ENCODE measurements at places on chromosomes 11 and 22.

GRCh38 chr11:69377029-69377952 is 83.3 kb downstream of the MYEOV start:
- no peak for DNase-seq

- no peak for DNase-seq
Measured at GRCh38 chr11:14748090-14748489, 104.5 kb downstream of the PDE3B start.

GRCh38 chr22:25567251-25567675 is 2.8 kb downstream of the GRK3 start:
- DNase-seq, result no peak

DNA sequence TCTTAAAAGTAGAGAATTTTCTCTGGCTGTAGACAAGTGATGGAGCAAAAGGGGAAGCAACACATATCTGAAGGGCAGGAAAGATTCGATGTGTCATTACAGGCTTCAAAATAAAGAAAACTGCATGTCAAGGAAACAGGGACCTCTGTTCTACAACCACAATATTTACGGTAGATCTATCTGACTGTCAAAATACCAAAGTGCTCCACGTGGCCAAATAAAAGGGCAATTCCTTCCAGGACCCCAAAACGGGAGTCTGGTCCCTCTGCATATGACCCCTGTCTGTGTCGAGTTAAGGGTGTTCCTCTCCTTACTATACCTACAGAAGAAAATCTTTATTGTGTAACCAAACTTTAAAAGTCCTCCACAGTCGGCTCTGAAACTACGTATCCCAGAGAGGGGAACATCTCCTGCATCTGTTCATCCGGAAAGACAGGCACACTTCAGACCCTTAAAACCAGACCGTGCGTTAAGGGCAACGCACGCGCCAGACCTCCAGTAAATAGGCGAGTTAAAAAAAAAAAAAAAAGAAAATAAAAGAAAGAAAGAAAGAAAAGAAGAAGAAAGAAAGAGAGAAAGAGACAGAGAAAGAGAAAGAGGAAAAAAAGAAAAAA is 756 bp downstream of the CLNS1A start:
- DNase-seq, result no peak

- no peak for DNase-seq
Measured at GRCh38 chr11:512761-513595, 5.9 kb upstream of the RNH1 start.

GRCh38 chr11:59283311-59283710 is 70.6 kb upstream of the MPEG1 start:
- DNase-seq, result no peak

GRCh38 chr22:44753189-44754042 is 1.0 kb downstream of the ARHGAP8 start:
- DNase-seq, result no peak

GRCh38 chr11:89536926-89537325 is 45.8 kb upstream of the NOX4 start:
- no peak for DNase-seq

DNA sequence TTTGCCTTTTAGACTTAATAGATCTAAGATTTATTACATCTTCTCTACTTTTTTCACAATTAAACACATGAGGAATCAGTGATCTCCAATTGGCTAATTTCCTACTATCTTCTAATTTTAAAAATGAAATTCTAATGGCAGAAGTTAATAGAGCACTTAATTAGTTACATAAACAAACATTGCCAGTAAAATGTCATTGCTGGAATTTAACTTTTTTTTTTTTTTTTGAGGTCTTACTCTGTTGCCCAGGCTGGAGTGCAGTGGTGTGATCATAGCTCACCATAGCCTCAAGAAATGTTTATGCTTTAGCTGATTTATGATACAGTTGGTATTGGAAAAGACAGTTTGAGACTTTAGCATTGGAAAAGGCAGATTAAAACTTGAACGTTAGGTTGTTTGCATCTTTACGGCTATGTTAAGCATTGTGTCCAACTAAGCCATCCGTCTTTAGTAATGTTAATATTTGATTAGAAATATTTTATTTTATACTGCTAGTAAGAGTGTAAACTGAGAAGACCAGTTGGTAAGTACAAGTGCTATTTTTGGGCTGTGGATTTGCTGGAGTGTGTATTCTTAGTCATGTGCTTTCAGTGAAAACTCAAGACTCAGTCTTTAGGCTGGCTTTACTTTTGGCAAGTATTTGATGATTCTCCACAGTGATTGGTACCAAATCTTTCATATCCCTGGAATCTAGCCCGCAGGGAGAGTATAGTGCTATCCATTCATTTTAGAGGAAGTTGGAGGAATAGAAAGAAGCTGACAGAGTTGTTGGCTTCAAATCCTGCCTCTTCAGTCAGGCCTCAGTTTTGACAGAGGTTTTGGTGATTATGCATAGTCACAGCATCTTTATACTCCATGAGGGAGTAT is 4.5 kb downstream of the ANO5 start:
- DNase-seq, result no peak

- no peak for DNase-seq
Measured at GRCh38 chr11:133904818-133905515, 51.8 kb downstream of the IGSF9B start.

DNA sequence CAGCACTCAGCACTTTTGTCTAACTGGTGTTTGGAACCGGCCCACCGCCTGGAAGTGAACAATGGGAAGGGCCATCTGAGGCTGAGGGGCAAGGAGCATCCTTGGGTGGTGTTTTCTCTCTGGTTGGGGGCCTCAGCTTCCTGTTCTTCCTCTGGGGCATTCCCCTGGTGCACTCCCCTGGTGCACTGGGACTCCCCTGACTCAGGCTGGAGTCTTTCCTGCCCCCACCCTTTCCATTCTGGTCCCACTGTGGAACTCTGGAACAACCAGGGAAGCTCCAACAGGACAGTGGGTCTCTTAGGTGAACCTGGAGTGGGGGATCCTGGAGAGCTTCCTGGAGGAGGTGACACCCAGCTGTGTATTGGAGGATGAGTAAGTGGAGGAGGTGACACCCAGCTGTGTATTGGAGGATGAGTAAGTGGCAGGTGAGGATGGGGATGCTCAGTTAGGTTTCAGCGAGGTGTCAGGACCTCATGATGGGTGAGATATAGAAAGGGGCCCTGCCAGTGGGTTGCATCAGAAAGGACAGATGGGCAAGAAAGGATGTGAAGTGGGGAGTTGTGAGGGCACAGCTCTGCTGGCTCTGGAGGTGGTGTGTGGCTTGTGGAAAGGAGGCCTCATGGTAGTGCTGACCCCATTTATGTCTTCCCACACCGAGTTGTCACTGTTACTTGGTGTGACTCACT is 132.1 kb downstream of the OSBP2 start:
- DNase-seq, result no peak

- no peak for DNase-seq
Measured at GRCh38 chr22:35894937-35895708, 133.5 kb downstream of the RBFOX2 start.

DNA sequence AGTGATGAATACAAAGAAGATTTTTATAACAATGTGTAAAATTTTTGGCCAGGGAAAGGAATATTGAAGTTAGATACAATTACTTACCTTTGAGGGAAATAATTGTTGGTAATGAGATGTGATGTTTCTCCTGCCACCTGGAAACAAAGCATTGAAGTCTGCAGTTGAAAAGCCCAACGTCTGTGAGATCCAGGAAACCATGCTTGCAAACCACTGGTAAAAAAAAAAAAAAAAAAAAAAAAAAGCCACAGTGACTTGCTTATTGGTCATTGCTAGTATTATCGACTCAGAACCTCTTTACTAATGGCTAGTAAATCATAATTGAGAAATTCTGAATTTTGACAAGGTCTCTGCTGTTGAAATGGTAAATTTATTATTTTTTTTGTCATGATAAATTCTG is 5.3 kb downstream of the BIRC3 start:
- no peak for DNase-seq

DNA sequence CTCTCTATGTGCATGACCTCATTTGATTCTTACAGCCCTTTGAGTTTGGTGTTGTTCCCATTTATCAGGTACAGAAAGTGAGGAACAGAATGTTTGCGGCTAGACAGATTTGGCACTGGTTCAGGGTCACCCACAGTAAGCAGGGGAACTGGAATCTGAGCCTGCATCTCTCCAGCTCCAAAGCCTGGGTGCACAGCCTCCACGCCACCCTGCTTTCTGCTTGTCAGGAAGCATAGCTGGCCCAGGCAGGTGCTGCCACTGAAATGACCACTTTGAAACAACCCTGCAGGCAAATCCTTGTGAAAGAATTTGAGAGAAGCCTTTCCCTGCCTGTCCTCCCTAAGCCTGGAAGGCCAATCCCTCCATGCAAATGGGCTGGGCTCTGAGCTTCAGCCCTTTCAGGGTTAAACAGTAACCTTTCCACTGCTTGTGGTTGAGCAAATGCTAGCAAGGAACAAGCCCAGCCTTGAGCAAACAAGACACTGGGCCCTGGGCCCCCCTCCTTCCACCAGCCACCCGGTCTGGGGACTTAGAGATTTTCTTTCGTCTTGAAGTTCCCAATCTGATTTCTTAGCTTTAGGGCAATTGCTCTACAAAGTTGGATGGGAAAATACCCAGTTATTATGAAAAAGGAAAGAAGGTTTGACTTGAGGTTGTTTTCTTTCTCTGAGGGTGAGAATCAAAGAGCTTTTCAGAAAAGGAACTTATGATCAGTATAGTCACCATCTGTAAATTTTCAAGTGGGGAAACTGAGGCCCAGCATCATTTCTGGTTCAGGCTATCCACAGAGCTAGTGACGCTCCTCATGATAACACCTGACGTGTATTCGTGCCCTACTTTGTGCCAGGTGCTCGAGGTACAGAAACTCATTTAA is 19.4 kb downstream of the EHF start:
- no peak for DNase-seq

DNA sequence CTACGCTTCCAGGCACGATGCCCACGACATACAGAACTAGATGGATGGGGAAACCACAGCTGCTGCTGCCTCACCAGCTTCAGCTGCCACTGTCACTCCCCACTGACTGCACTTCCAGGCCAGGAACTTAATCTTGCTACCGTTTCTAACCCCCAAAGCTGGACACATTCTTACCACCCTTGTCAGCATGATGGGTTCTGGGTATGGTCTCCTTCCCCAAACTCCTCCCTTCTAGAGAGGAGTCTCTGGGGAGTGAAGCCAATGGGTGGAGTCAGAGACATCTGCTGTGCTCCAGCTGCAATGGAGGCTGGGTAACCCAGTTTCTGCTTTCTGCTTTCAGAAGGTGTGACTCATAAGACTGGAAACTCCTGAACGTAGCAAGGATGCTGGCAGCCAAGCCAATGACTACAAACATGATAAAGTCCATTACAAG is 87.0 kb upstream of the THY1 start:
- no peak for DNase-seq

DNA sequence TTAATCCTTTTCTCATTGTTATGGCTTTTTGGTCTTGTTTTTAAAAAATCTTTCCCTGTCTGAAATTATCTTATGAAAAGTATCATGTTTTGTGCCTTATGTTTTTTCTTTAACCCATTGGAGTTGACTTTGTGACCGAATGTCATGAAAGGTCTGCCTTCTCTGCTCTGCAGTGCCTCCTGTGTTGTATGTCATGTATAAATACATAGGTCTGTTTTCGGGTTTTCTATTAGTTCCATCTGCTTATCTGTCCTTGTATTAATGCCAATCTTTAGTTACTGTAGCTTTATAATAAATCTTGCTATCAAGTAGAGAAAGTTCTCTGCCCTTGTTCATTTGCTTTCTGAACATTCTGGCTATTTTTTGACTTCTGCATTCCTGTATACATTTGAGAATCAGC is 73.0 kb downstream of the ZBTB44 start:
- DNase-seq, result no peak

- DNase-seq, result no peak
Measured at GRCh38 chr11:1235901-1236315, 13.0 kb downstream of the MUC5B start.

DNA sequence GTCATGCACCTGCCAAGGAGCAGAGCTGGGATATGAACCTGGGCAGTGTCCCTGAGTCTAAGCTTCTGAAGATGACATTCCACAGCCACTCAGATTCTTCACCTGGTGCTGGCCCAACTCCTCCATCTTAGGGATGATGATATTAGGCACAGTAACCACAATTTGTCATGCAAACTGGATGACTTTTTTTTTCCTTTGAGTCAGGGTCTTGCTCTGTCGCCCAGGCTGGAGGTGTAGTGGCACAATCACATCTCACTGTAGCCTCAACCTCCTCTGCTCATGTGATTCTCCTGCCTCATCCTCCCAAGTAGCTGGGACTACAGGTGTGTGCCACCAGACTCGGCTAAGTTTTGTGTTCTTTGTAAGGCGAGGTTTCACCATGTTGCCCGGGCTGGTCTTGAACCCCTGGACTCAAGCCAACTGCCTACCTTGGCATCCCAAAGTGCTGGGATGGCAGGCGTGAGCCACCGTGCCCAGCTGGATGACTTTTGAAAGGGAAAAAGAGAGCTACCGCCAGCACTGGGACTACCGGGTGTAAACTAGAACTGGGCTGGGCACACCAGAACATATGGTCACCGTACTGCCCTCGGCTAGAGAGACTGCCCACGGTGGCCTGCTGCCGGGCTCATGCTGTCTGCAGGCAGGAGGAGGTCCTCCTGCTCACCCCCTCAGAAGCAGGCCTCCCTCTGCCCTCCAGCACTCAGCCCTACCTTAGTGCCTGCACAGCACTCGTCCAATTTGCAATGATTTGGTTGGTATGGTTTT is 77.7 kb downstream of the NAT10 start:
- DNase-seq, result no peak

- no peak for DNase-seq
Measured at GRCh38 chr11:45178890-45179671, 32.6 kb downstream of the PRDM11 start.

DNA sequence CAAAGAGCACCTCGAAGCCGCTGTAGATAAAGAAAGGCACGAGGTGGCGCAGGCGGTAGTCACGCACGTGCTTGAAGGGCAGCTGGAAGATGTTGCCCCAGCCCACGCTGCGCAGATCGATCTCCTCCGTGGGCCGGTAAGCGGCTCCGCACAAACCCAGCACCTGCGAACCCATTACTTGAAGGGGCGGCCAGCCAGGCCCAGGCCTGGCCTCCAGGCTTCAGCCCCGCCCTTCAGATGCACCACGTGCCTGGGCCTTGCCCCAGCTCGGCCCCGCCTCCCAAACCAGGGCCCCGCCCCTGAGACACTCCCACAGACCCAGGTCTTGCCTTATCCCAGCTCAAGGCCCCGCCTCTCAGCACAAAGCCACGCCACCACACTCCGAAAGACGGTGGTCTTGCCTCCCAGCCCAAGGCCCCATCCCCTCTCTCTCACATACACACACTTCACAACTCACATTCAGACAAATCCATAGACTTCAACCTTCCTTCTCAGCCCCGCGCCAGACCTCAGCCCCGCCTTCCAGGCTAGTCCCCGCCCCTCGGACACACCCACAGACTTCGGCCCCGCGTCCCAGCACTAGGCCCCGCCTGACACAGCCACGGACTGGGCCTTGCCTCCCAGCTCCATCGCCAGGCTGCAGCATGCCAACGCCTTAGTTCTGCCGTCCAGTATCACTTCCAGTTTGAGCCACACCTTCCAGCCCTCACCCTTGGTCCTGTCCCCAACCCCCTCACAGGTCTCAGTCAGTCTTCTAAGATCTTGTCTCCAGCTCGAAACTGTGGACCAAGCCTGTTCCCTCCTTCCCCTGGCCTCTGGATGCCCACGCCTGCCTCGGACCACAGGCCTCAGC is 7.0 kb downstream of the UNC93B1 start:
- DNase-seq, result no peak

GRCh38 chr22:45977003-45977411 is at the start of gene WNT7B:
Gene WNT7B (minus strand): TSS chr22:45977162. CDS start chr22:45976754, 408 bp downstream.
- no peak for DNase-seq

- DNase-seq, result no peak
Measured at GRCh38 chr22:17369439-17370025, at the start of gene CECR2. Gene CECR2 (plus strand): TSS chr22:17369460. CDS start chr22:17369784, 324 bp downstream.

Data from activated T-cell treated with anti-CD3 and anti-CD28 coated beads for 1 hour (primary cell).